ENCODE measurements at places on chromosomes 12 and 14.

- no peak for DNase-seq
Observed at GRCh38 chr12:130611026-130611905, 104.8 kb downstream of the RIMBP2 start.

- no peak for DNase-seq
Observed at GRCh38 chr12:51669271-51669670, 78.2 kb downstream of the SCN8A start.

DNA sequence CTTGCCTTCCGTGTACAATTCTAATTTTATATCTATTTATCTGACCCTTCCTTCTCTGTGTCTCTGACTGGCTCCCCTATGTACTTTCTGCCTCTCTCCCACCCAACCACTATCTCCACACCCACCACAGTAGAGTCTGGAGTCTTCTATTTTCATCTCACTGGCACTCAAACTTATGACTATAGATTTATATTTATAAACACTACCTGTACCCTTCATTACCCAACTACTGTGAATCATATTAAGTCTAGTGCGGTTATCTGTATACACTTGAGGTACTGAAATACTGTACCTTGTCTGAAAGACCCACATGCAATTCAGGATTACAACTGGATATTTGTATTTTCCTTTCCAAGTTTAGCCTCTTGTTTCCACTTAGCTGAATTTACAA lies 36.1 kb downstream of the ATP2B1 start:
- DNase-seq = no peak

- no peak for DNase-seq
Observed at GRCh38 chr12:84384384-84384783, 528.2 kb downstream of the SLC6A15 start.

GRCh38 chr12:113230315-113231234 lies 9.3 kb downstream of the TPCN1 start:
- no peak for DNase-seq

- DNase-seq = no peak
Observed at GRCh38 chr14:98931911-98932310, 340.1 kb downstream of the BCL11B start.

DNA sequence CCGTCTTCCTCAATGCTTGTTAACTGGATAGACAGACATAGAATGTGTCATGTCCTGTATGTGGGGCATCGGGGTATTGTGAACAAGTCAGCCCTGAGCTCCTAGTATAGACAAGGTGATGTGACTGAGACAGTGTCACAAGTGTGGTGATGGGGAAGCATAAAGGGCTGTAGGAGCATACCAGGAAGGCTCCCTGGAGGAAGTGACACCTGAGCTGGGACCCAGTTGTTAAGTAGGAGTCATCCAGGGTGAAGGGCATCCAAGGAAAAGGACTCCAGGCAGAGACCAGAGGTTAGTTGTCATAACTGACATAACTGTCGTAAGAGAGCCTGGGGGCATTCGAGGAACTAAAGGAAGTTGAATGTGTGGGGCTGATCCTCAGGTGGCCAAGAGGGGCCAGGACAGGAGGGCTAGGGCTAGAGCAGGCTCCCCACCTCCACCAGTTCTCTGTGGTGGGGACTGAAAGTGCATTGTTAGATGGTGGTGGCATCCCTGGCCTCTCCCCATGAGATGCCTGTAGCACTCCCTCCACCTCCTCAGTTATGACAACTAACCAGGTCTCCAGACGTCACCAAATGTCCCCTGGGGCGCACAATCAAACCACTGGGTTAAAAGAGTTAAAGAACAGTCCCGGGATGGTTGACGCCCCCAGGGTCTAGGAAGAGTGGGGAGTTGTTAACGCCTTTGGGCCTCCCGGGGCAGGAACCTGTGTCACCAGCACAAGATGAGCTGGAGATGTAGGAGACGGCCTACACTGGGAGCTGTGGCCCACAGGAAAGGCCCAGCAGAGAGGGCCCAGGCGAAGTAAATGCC lies 2.4 kb downstream of the FICD start:
- no peak for DNase-seq

GRCh38 chr12:48780381-48781025 lies 8.4 kb downstream of the ADCY6 start:
- no peak for DNase-seq

DNA sequence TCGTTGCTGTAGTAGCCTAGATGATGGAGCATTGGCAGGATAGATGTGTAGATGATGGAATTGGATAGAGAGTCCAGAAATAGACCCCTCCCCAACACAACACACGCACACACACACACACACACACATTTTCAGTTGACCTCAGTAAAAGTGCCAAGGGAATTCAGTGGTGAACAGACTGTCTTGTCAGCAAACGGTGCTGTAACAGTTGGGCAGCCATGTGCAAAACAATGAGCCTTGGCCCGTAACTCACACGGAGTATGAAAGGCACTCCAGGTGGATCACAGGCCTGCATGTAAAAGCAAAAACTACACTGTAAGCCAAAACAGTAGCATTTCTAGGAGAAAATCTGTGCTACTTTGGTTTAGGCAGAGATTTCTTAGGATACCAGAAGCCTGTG lies 87.8 kb downstream of the DDX51 start:
- DNase-seq = no peak

DNA sequence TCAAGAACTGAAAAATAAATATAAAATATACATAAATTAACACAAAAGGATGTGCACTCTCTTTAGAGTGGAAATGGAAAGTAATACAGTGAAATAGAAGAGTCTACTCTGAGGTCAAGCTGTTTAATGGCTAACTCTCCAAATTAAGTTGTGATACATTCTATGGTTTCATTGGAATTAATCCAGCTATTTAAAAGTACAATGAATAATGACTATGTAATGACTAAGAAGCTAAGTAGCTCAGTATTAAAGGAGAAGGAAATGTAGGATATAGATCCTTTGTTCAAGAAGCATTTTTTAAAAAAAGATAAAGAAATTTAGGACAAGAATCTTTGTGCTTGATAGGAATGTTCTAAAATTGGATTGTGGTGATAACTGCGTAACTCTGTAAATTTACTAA lies 85.3 kb downstream of the LRP6 start:
- no peak for DNase-seq

- DNase-seq = no peak
Observed at GRCh38 chr14:105493921-105494605, 3.0 kb downstream of the TEDC1 start.

GRCh38 chr12:98275131-98275475 lies 240.3 kb upstream of the TMPO start:
- no peak for DNase-seq

DNA sequence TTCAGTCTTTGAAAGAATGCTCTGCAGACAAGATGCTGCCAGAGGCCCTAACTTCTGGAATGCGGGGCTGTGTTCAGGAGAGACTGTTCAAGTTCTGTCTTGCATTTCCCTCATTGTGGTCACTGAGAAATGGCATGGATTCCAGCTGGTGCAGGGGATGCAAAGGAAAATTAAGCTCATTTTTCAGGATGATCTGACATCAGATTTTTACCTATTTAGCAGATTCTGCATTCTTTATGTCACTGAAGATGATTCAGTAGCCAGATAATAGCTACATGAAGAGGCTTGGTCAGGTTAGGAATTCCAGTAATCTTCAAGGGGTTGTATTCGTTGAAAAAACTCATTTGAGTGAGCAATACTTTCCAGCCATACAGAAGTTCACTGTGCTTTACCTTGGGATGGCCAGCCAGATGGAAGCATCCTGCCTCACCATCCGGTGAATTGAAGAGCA lies 16.1 kb upstream of the MFAP5 start:
- no peak for DNase-seq

GRCh38 chr12:109655578-109655977 lies 58.0 kb upstream of the FAM222A start:
- no peak for DNase-seq

- no peak for DNase-seq
Observed at GRCh38 chr12:78062786-78063185, 232.1 kb downstream of the NAV3 start.

DNA sequence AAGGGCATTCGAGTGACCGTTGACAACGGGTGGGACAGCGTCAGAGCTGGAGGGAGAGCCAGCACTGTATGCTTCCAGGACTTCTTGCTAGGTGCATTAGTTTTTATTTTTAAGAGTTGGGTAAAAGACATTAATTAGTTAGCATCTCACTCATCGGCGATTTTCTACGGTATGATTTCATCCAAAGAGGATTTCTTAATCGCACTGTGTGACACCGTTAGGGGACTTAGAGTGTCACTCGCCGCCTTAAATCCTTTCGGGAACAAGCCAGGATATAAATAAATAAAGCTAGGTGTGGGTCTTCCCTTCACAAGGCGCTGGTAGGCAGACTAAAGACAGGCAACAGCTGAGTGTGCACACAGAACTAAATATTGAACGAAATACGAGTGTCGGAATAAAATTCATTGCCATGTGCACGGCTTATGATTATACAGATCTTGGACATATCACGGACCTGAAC lies 869 bp upstream of the NOVA1 start:
- DNase-seq = no peak

GRCh38 chr14:75450381-75451276 lies 22.8 kb downstream of the JDP2 start:
- no peak for DNase-seq

- no peak for DNase-seq
Observed at GRCh38 chr12:70628701-70629480, 8.3 kb downstream of the PTPRB start.

DNA sequence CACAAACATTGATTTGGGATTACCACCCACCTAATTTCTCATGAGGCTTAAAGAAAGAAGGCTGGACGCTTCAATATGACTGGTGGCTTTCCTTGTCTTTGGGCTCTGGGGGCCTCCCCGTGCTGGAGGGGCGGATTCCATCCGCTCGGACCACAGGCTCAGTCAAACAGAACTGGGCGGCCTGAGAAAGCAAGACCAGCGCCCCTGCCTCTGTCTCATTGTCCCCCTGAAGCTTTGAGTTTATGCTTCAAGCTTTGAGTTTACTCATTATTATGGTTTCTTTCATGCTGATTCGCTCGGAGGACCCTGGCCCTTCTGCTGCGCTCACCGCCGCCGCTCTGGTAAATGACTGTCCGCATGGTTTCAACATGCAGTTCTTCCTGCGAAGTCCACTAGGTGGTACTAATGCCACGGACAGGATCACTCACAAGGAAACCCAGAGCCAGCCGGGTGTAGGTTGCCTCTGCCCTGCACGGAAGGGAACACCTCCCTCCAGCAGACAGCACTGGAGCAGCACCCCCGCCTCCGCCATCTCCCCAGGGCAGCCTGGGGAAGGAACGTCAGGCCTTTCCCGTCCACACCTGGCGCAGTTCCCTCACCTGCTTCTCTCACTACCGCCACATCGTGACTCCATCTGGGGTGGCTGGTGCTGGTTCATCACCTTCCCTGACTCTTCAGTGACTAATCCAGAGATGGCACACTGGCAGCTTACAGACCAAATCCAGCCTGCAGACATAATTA lies 13.2 kb upstream of the TIGAR start:
- peak; percentile 72 for DNase-seq

GRCh38 chr14:51203881-51204280 lies 36.2 kb upstream of the TMX1 start:
- no peak for DNase-seq

GRCh38 chr12:22653075-22653474 lies 28.1 kb downstream of the ETNK1 start:
- no peak for DNase-seq

DNA sequence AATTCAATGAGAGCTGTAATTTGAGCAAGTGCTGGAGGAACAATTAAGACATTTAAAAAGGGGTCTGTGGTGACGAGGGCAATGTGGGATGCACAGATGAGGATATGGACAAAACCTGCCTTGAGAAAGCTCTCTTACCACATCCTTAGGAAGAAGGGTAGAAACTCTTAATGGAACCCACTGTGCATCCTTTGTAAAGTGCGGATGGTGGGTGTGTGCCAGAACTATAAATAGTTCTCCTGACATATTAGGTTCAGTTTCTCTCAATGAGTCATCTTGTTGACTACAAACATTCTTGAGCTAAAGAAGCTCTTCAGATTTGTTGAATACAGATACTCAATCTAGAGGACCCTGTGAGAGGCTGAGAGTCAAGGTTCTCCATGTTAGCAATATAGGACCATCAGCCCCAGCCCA lies 106.1 kb upstream of the ANO4 start:
- DNase-seq = no peak

DNA sequence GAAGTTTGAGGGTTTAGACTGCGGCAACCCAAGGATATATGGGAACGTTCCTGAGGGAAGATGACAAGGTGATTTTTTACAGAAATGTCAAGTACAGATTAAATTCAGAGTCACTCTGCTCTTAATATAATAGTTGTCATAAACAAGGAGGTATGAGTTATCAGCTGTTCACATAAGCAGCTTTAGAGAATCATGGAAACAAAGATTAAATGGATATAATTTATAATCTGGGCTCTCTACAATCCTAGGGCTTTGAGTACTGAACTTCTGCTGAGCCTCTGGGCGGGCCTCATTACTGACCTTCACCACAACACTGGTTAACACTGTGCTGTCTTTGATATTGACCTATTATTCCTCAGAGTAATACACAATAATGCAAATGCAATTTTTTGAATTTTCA lies 577.8 kb downstream of the RPS29 start:
- DNase-seq = no peak

DNA sequence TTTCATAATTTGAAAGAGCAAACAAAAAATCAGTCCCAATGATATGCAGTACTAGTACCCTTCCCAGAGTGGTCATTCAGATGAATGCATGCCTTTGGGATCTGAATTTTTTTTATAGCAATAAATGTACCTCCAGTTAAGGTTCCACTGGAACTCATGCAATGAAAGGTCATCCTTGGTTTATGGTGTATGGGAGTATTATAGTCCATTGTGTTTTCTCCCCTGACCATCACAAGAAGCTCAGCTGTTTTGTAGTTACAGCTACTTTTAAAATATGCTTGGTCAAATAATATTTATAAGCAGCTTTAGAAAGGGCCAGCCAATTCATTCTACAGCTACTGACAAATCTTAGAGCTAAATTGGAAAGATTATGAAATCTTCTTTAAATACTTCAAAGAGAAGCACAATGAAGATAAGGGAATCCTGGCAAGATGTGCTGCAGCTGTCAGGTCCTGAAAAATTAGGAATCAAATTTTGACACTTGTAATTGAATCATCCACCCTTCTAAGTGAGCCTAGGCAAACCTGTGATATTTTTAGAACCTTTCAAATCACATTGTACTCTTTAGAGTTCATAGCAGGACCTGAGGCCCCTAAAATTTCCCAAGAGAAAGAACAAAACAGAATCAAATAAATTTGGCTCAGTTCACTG lies 46.5 kb downstream of the IFT81 start:
- DNase-seq = no peak

DNA sequence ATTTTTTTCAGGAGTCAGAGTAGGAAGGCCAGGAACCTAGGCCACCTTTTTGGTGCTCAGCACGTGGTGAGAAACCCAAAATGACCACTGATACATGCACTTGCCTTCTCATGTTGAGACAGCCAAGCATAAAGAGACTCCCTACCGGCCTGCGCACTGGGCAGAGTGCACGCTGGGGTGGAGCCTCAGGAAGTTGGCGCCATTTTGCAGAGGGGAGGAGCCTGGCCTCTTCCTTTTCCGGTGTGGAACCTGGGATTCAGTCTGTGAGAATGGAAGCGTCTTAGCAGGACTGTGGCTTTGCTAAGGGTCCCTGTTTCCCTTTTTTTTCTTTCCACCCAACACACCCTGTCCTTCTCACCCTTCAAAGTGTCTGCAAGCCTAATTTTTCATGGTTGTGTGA lies 62.9 kb upstream of the RTRAF start:
- no peak for DNase-seq

- peak; percentile 94 for DNase-seq
Observed at GRCh38 chr14:50964683-50965390, 20.6 kb upstream of the PYGL start.

- DNase-seq = no peak
Observed at GRCh38 chr14:32706721-32707519, 231.8 kb upstream of the NPAS3 start.

- no peak for DNase-seq
Observed at GRCh38 chr14:58797010-58797429, 159.3 kb downstream of the DACT1 start.

- no peak for DNase-seq
Observed at GRCh38 chr14:54662491-54663133, 95.7 kb downstream of the SAMD4A start.
